Naive thymus-derived CD8-positive, alpha-beta T cell (primary cell): ENCODE measurements at places on chromosomes 5 and 9. TPM values are rescaled to one million over a fixed set of nuclear protein-coding genes. Genes with fewer than 3 reads are reported as not detected.

Gene ACOT12
- not detected for total RNA-seq

Gene KIF20A
- not detected for total RNA-seq

Gene EQTN
- not detected for total RNA-seq

Gene DEPDC1B
- not detected for total RNA-seq

DNA sequence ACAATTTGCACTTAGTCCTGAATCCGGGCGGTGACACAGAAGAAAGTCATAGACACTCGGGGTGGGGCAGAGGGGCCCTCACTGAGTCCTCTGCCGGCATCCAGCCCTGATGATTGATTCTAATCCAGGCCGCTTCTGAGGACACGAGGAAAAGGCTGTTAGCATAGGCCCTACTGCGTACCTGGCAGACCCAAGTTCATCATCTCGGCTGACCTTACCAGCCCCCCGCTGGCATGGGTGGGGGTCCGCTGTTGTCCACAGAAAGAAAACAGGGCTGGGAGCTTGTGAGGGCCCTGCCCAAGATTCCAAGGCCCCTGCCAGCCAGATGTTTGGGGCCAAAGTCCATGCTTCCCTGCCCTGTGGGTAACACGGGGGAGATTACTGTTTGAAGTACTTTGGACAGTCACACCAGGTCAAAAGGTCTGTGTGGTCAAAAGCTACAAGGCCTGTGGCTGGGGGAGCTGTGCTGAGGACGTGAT, 24.5 kb downstream of the ERGIC1 start:
- DNase-seq = no peak

DNA sequence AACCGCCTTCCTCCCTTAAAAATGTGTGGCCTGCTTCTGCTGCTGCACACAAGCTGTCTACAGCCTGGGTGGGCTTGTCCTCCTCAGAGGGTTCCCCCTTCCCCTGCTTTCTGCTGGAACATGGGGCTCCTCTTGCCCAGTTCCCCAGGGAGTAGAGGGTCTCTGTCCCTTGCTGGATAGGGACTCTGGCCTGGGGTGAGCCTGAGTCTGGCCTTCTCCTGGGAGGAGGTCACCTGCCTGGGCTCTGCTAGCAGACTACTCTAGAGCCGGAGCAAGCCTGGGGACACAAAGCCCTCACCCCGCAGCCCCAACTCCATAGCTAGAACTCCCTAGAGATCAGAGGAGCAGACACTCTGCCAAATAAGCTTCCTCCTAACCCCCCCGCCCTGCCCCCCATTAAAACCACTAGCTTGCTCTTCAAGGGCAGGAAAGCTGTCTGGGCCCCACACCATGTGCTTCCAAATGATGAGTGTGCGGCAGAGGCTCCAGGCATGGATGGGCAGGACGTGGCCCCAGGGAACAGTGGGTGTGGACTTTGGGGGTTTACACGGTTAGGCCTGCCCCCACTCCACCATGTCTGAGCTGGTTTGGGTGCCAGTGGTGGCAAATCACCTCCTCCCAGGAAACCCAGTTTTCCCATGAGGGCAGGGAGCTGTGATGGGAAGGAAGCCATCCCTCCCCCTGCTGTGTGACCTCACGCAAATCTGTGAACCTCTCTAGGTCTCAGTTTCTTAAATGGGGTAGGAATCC, 10.0 kb downstream of the TCF7 start:
- peak; percentile 66 for DNase-seq

GRCh38 chr9:102700936-102701335, 294.2 kb upstream of the CYLC2 start:
- no peak for DNase-seq

- DNase-seq = no peak
Observed at GRCh38 chr9:105656131-105656921, 5.9 kb upstream of the TAL2 start.

GRCh38 chr5:174527916-174528540, 196.4 kb upstream of the MSX2 start:
- no peak for DNase-seq

- no peak for DNase-seq
Observed at GRCh38 chr5:50445296-50445949, 4.3 kb upstream of the EMB start.

GRCh38 chr5:41747301-41747700, 122.9 kb downstream of the OXCT1 start:
- no peak for DNase-seq

DNA sequence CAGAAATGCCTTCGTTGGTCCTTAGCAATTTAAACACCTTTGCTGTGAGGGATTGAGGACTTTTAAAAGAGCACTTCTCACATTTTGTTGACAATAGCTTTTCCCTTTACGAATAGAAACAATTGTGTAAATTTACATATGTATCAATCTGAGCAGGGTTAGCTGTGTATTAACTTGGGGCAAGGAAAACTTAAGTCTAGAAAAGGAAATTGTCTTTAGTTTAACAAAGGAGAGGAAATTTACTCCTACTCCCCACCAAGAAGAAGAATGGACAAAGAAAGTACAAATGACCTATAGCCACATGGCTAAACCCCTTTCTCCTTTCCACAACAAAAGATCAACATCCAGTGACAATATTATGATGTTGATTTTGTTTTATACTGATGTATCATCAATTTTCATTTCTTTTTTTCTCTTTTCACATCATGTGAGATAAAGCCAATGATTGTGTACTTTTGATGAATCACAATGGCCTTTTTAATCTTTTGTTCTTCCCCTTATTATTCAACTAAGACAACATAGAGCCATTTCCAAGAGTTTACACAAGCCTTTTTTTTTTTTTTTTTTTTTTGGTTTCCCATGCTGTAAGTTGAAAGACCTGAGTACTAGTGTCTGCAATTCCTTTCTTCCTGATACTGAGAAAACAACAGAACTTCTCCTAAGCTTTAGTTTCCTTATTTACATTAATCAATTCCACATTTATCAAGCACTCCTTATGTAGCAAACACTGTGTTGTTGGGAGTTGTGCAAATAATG, 19.0 kb downstream of the FOXB2 start:
- DNase-seq = no peak

DNA sequence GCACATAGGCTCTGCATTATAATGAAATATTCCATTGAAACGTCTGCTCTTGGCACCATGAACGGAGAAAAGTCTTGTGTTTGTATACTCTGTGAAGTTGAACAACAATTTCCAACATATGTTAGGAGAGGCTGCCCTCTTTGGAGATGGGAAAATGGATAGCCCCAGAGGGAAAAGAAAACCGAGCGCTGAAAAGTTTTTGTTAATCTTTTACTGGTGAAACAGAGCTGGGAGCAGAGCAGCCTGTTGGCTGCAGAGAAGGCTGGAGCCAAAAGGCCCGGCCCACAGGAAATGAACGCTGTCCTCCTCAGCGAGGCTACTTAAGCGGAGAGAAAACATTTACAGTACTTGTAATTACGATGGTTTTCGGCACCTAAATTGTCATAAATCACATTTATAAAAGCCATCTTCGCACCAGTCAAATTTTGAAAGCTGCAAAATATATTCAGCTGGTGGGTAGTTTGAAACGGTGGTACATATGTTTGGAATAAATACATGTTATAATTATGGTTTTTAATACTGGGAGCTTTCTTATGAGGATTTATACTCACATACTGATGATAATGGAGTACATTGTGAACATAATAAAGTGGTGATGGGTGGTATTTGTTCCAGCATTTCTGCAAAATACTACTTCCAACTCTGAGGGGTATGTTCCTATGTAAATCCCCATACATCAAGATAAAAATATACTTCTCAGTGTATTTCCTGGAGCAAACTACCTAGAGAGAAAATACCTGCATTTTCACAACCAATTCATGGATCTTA, 129.6 kb upstream of the CNTLN start:
- no peak for DNase-seq
